ENCODE measurements at places on chromosomes 3 and 15.

DNA sequence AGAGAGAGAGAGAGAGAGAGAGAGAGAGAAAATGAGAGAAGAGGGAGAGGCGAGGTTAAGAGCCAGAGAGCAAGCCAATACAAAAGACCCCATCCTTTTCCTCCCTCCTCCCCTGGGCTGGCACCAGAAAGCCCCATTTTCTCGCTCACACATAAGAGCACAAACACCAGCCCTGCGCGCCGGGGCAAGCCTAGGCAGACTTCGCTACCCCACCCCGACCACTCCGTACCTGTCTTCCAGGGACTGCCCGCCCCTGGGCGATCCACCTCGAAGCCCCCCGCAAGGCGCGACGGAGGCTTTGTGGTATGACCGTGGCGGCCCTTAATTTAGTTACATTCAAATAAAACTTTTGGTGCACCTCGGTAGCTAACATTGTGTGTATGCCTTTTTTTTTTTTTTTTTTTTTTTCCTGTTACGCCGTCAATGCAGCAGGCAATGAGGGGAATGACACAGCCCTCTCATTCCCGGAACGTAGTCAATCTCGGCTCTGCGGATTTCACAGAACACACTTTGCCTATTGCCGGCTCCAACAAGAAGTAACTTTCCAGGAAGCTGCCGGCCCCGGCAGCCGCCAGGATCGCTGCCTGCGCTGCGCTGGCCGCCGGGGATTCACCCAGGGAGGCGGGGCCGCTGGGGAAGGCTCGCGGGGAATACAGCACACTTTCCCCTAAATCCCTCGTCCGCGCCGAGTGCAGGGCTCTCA, 7.7 kb downstream of the BCL6 start:
- peak; percentile 11 for DNase-seq

DNA sequence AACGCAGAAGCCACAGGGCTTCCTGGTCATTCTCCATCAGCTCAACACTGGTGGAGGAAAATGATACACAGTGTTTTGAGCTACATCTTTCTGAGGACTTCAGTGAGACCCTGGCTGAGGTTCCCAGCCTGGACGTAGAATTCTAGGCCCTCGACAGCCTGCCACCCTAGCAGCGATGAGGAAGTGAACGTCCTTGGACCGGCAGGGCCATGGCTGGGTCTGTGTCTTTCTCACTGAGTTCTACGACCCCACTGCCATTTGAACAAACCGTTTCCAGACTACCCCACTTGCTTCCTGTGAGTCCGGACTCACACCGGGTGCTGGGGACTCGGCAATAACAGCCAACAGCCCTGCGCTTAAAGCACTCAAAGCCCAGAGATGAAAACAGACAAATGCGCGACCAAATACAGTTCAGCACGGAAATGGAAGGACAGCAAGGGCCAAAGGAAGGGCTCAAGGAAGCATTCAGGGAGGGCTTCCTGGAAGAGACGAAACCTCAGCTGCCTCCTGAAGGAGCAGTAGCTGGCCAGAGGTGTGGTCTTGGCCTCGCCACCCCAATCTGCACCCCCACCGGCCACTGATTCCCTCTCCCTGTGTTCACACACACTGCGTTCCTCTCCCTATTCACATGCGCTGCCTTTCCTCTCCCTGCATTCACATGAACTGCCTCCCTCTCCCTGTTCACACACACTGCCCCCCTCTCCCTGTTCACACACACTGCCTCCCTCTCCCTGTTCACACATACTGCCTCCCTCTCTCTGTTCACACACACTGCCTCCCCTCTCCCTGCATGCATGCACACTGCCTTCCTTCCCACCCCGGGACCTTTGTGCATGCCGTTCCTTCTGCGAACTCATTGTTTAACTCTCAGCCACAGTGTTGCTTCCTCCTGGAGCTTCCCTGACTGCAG, 136.3 kb upstream of the PRR20G start:
- DNase-seq = no peak

- no peak for DNase-seq
Measured at GRCh38 chr3:184429786-184430185, 49.9 kb downstream of the CHRD start.

- DNase-seq = no peak
Measured at GRCh38 chr15:37028625-37029296, 71.6 kb downstream of the MEIS2 start.

- DNase-seq = no peak
Measured at GRCh38 chr3:86954226-86954625, 36.7 kb downstream of the VGLL3 start.

DNA sequence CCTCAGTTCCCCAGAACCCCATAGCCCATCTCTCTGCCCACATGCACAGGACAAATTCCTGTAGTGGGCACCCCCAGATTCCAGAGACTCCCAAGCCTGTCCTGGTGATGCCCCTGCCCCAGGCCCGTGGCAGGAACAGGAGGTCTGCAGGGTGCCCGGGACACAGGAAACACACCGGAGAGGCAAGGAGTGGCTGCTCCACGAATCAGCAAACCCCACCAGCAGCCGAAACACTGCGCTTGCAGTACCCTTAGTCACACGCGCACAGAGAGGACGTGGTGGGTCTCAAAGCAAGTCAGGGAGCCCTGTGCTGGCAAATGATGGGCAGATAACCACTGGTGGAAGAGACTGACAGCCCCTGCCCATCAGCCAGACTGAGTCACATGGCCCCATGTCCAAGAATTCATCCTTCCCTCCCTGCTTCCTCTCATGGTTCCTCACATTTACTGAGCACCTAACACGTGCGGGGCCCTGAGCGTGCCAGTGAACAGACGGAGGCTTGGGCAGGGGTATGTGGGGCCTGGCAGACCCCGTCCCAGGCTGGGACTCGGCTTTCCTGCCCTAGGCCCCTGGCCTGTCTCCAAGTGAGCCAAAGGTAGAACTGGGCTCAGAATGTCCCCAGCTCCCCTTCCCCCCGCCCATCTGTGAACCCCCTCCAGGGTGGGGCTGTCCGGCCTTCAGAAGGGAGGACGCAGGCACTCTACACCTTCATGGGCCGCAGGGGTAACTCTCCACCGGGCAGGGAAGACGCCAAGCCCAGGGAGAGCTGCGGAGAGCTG, 130.4 kb upstream of the IQSEC1 start:
- no peak for DNase-seq

DNA sequence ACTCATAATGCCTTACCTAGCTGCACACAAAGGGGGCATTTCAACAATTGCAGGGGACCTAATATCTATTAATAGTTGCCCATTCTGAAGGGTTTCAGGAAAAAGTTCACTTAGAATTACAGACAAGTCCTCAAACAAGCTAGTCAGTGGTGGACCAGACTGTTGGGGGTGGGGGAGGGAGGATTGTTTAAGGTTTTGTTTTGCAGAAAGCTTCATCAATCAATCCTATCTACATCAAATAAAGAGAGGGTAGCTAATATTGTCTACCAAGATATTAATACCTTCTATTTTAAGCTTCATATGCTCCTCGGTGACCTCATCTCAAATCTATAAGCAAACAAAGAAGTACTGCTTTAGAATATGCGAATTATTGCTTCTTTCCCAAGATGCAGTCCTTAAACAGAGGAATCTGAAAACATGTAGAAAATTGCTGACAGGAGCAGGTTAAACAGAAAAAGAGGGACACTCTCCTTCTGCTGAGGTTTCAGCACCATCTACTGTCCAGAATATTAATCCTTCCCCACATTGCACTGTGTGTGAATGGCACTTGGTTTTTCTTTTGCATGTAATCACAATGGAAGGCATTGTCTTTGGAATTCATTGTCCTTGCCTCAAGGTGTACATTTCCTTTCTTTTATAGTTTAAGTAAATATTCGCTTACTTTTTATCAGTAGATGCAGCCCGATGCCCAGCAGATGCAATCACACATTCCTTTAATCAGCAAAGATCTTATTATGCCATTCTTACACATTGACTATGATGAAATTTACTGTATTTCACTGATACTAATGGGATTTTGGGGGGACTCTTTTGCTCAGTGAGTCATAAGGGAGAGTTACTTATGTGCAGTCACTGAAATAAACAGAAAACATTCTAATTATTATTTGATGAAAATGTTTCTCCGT, 94.7 kb downstream of the IL5RA start:
- no peak for DNase-seq

DNA sequence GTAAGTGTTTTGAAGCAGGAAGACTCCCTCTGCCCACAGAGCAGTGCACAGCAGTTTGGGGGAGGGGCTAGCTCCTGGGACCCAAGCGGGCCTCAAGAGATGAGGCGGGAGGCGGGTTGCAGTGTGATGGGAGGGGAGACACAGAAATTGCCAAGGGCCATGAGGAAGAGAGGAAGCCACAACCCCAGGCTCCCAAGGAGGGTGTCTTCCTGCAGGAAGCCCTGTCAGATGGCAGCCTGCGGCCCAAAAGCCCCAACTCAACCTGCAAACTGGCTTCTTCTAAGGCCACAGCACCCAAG, 7.3 kb upstream of the ISLR2 start:
- no peak for DNase-seq

DNA sequence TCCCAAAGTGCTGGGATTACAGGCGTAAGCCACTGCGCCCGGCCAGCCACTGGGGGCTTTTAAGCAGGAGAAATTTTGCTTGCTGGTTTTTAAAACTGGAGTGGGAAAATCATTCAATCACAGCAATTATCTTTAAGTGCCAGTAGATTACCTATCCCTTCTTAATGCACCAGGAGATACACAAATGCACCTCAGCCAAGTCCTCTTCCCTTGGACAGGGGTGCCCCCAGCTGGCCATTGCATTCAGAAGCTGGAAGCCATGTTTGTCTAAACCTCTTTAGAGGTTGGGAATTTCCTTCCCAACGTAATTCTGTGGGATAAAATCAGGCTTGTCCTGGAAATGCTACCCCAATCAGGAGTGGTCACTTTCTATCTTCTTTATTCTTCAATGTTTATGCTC, 26.6 kb downstream of the MIX23 start:
- peak; percentile 1 for DNase-seq

DNA sequence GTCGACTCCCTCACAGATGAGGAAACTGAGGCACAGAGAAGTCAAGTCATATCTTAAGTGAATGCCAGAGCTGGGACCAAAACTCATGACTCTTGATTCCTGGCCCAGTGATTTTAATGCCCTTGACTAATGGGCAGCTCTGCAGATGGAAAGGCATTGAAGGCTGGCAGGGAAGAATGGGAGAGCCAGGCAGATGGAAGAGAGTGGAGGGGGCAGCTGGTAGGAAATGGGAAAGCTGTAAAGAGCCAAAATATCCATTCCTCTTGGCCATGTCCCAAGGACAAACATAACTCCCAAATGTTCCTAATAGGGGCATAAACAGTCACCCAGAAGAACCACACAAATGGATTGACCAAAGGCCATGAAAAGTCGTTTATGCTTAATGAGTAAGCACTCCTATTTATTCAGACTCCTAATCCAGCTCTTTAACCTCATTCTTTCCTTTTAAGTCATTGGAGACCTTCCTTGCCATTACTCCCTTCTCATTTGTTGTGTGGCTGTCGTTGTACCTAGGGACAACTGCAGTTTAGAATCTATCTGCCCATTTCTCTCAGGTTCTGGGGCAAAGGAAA, 330.5 kb upstream of the ROPN1 start:
- no peak for DNase-seq

- no peak for DNase-seq
Measured at GRCh38 chr15:49985463-49985862, 133.6 kb downstream of the ATP8B4 start.

- peak; percentile 11 for DNase-seq
Measured at GRCh38 chr3:196518966-196519717, 4.0 kb upstream of the SMCO1 start.

DNA sequence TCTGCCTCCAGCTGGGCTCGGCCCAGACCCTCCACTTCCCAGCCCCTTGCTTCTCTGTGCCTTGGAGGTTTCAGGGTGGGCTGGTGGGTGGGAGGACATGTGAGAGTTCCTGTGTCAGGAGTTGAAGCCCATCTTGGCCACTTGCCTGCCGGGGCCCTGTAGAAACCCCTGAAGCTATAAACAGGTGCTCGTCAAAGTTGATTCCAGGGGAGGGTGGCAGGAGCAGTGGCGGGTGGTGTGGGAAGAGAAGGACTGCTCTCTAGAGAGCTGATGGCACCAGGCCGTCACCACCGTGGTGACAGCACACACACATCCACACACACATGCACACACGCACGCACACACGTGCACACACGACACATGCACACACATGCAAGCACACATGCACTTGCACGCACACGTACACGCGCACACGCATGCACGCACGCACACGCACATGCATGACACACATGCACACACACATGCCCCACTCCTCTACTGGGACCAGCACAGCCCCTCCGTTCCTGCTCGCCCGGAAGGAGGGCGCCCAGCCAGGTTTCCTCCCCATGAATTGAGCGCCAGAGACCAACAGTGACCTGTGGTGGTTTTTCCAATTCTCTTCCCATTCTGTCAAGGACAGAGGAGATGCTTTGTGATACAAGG, 56.3 kb upstream of the CGNL1 start:
- DNase-seq = no peak

GRCh38 chr3:69568458-69568857, 170.8 kb upstream of the MITF start:
- DNase-seq = no peak

GRCh38 chr15:100710744-100711515, 108.5 kb downstream of the ASB7 start:
- no peak for DNase-seq

DNA sequence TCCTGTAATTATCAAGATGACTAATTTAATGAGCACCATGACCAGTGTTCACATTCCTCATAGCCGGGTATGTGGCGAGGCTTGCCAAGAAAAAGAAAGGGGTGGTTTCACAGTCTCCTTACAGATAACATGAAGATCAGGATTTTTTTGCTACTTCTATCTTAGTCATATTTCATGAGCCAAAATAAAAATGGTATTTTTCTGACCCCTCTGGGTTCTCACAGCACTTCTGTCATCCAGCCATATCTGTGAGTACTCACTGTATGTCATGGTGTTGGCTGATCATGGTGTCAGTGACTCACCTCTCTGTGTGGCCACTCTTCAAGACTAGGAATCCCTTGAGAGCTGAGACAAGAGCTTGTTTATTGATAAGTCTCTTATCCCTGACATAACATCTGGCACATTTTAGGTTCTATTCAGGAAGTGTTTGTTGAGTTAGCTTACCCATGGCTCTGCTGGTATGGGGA, 130.5 kb upstream of the LMCD1 start:
- DNase-seq = no peak

GRCh38 chr3:64739971-64740631, 52.3 kb upstream of the ADAMTS9 start:
- DNase-seq = no peak

GRCh38 chr15:101206176-101206591, 45.7 kb downstream of the CHSY1 start:
- no peak for DNase-seq

DNA sequence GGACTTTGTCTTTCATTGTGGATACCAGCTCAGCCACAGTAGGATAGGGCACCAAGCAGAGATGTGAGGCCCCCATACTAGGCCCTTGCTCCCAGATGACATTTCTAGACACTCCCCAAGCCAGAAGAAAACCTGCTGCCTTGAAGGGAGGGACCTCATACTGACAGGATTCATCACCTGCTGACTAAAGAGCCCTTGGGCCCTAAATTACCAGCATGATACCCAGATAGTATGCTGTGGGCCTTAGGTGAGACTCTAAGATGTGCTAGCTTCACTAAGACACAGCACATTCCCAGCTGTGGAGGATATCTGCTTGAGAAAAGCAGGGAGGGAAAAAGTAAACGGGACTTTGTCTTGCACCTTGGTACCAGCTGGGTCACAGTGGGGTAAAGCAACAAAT, 324.0 kb downstream of the TBL1XR1 start:
- DNase-seq = no peak

Measured in effector CD8-positive, alpha-beta T cell (primary cell).